Stimulated activated CD4-positive, alpha-beta T cell treated with anti-CD3 and anti-CD28 coated beads, Interleukin-15, amount 100 ng/mL, for 48 hours (primary cell): ENCODE measurements at places on chromosomes 1 and 21.

GRCh38 chr1:33367485-33368405 lies 46.8 kb upstream of the A3GALT2 start:
- DNase-seq: peak; percentile 82

DNA sequence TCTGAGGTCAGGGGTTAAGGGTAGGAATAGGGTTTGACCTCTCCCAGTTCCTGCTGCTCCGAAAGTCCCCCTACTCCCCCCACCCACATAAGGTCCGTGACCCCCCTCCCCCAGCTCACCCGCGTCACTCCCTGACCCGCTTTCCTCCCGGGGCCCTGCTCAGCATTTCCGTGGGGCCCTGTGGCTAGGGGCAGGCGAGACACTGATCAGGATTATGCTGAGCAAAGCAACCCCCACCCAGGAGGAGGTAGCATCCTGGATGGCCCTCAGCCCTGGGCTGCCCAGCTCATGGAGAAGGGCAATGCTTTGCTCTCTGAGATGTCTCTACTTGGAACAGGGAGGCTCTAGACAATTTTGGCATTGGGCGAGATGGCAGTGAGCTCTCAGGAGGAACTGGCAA lies 3.7 kb downstream of the RORC start:
- no peak for DNase-seq

DNA sequence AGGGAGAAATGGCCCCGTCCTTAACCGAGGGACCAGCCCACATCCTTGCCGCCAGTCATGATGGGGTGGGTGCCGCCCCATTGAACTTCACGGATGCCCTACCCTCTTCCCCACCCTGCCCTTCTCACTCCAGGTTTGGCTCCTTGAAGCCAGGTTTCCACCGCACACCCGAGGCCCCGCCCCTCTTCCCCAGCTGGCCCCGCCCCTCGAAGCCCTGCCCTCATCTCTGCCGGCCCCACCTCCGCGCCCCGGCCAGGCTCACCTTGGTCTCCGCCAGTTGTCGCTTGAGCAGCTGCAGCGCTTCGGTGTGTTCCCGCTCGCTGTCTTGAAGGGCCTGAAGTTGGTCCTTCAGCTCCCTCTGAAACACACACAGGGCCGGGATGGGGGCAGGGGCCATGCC lies 16.6 kb downstream of the TRIM62 start:
- DNase-seq: no peak

DNA sequence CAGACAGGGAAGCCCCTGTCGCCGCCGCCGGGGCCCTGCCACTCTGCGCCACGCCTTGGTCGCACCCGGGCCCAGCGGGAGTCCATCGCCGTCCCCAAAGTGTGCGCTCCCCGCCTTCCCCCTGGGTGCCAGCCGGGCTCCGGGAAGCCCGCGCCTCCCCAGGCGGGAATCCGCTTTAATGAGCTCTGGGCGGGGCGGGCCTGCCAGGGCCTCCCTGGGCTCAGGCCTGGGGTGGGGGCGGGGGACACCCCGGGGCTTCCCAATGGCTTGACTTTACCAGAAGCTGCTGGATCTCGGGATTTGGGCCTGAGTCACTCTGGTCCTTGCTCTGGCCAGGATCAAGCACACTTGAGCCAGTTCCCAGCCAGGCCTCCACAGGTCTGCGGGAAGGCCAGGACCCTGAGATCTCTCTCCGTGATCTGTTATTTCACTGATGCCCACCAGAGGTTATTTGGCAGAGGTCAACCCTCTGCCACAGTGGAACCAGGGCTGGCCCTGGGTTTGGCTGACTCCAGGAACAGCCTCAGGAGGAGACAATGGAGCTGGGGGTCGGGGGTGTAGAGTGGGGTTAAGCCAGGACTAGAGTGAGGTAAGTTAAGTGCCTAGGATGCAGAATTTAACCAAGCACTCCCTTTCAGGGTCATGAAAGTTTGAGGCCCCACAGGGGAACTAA lies 178.4 kb upstream of the EDN2 start:
- DNase-seq: no peak

GRCh38 chr1:93124556-93125355 lies 45.7 kb downstream of the MTF2 start:
- no peak for DNase-seq
